ENCODE measurements at places on chromosomes 4 and X.

DNA sequence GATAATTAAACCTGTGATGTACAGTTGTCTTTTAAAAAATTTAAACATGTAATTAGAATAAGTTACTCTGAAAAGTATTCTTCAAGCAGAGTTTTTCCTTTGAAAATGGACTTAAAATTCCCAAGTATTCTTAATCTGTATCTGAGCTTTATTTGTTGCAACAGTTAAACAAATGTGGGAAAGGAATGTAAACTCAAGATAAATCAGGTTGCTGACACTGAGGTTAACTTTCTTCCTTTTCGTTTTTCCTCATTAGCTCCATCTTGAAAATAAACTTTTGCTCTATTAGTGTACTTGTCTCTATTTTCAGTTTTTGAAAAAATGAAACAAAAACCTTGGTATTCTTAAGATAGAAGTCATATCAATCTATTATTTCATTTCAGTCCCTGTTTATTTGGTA, 144.5 kb upstream of the BMPR1B start:
- DNase-seq = no peak

- no peak for DNase-seq
Observed at GRCh38 chr4:26999689-27000088, 139.0 kb downstream of the STIM2 start.

DNA sequence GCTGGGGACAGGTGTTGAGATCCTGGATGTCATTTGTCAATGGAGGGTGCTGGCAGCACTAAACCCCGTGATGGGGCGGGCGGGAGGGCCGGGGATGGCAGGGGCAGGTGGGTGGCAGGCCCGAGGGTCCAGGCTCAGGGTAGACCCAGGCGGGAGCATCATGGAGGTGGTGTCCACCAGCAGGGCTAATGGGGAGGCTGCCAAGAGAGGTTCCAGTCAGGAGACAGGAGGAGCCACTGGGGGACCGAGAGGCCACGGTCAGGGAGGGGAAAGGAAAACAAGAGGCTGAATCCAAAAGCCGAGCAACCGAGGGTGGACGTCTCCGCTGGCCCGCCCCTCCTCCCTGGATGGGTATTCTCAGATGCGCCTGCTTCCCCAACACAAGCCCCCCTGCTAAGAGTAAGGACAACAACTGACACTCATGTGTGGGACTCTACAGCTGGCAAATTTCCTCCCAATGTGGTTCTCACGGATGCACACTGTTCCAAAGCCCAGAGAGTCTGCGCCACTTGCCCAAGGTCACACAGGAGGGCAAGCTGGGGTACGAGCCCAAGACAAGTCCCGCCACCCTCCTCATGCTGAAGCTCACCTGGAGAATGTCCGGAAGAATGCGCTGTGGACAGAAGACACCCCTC, 132.0 kb downstream of the CPZ start:
- no peak for DNase-seq

- DNase-seq = no peak
Observed at GRCh38 chrX:56813318-56813837, 84.3 kb downstream of the NBDY start.

- no peak for DNase-seq
Observed at GRCh38 chr4:67522230-67522629, 23.1 kb downstream of the CENPC start.

- DNase-seq = no peak
Observed at GRCh38 chrX:93673869-93674271, at the start of gene FAM133A. Gene FAM133A, plus strand, starts transcription at chrX:93674206. Its CDS starts 35,214 bp downstream, at chrX:93709420.

DNA sequence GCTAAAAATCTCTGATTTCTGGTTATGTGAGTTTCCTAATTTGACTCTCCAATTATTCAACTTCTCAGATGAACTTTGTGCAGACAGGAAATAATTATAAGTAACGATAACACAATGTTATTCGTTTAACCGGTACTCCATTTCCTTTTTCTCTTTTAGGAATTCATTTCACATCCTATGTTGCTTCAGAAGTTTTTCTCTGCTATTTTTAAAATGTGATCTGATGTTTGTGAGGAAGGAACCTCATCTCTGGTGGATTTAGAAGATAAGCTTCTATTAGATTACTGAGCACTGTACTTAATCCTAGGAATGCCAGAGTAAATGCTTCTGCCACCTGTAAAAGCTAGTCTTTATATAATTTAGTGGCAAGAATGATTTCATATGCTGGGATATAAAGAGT, 116.0 kb upstream of the ETNPPL start:
- no peak for DNase-seq

- no peak for DNase-seq
Observed at GRCh38 chr4:159979351-159979750, 876.5 kb downstream of the RAPGEF2 start.

DNA sequence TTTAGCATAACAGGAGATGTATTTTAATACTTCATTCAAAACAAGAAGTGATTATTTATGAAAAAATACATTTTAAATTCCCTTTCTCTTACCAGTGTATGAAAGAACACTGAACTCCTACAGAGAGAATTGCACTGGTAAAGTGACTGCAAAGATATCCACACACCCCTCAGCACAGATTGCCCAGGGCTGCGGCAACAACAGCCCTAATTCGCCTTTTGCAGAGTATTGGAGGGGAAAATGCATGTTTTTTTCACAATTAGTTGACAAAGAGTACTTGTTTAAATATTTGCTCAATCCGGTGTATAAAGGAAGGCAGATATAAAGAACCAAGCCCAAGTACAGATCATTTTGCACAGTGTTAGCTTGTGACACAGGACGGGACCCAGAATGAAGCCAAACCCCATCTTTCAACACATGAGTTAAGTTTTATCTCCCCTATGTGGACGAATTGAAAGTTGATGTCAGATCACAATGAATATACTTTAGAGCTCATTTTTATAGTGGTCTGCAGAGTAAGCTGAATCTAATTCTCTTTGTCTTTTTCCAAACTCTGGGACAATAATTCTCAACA, 551.4 kb upstream of the IGFBP7 start:
- DNase-seq = no peak

DNA sequence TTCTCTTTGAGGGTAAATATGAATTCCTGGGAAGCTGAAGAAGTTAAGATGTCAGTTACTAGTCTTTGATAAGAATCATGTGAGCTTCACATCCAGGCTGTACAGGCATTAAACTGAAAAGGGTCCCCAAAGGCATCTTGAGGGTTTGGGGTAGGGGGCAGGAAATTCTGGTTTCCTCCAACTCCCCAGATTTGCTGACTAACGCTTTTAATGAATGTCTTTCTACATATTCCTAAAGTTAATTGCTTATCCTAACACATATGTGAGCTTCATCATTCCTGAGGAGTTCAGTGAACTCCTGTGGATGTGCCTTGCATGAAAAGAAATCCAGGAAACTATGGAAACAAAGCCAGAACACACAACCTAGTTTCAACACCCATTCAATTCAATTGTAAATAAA, 73.8 kb upstream of the GAB1 start:
- no peak for DNase-seq

- no peak for DNase-seq
Observed at GRCh38 chr4:8290701-8290970, 21.1 kb downstream of the HTRA3 start.

- DNase-seq = no peak
Observed at GRCh38 chr4:84750260-84750959, 167.5 kb downstream of the CDS1 start.

DNA sequence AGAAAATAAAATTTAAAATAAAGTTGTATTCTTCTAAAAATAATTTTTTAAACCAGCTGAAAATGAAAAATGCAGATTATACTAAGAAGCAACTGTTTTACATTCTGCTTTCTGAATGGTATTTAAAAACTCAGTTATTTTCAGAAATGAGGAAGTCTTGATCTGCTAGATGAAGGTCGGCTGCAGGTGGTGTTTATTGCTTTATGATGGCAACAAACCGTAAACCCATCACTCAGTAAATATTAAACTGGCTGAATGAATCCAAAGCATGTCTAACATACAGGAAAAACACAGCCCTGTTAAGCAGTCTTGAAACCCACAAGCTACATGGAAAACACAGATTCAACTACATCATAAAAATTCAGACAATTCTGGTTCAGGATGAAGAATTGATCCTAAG, 29.3 kb downstream of the DYNLT3 start:
- DNase-seq = no peak

GRCh38 chr4:123616951-123617461, 220.4 kb downstream of the SPRY1 start:
- DNase-seq = no peak

GRCh38 chr4:123984886-123985285, 588.3 kb downstream of the SPRY1 start:
- no peak for DNase-seq

DNA sequence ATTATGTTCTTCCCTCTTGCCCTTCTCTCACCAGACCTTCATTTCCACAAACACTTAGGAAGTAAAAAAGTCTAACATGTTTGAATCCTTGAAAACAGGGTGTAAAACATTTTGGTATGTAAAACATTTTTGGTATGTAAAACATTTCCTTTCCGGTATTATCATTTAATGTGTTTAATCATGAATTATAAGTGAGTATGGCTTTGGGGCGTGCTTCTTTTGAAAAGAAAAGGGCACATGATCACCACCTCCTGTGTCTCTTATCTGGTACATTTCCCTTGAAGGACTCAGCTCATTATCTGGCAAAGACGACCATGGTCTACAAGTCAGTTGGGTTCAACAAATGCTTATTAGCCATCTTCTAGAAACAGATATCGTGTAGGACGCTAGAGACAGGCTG, 283.6 kb downstream of the FRMPD4 start:
- no peak for DNase-seq

DNA sequence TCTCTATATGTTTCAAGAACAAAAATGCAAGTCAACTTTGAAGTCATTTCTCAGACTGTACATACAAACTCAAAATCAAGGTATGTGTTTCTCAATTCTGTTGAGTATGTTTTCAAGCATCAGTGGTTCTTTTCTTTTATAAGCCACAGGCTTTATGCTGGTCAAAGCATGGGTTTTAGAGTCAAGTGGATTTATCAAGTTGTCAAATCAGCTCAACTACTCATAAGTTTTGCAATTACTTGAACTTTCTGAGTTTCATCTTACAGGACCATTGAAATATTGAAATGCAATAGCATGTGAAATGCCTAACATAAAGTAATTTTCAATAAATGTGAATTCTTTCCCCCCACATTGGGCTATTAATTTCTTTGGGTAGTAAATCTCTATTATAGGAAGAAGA, 239.9 kb upstream of the DKK2 start:
- no peak for DNase-seq

- DNase-seq = no peak
Observed at GRCh38 chr4:20252656-20253282, 1.1 kb downstream of the SLIT2 start.

DNA sequence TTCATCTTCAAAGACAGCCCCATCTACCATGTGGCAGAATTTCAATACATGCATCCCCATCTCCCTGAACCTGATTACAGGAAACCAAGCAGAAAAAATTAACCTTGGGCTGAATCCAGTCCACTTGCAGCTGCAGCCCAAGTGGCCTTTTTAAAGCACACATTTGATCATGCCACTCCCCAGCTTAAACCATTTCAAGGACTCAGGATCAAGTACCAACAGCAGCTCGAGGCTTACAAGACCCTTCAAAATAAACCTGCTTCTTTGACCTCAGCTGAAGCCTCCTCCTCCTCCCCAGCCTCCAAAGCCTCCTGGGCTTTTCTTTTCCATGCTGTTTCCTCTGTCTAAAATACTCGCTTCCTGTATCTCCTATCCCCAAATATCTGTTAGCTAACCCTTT, 50.7 kb upstream of the KIT start:
- no peak for DNase-seq

DNA sequence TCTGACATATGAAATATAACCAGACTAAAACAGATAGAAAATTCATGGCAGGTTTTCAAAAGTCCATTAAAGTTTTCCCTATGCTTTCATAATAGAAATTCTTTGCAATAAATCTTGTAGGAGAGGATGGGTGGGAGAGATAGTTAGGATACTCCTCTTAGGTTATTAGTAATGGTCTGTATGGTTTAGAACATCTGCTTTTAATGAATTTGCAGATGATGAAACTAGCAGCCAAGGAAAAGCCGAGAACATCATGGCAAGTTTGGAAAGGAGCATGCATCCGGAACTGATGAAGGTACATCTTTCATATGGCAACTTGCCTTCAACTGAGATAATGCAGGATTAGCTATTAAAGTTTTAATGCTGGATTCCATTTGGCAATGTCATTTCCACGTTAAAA, 70.7 kb downstream of the DOCK11 start:
- DNase-seq = no peak

- no peak for DNase-seq
Observed at GRCh38 chr4:48640699-48641098, 139.4 kb downstream of the FRYL start.

DNA sequence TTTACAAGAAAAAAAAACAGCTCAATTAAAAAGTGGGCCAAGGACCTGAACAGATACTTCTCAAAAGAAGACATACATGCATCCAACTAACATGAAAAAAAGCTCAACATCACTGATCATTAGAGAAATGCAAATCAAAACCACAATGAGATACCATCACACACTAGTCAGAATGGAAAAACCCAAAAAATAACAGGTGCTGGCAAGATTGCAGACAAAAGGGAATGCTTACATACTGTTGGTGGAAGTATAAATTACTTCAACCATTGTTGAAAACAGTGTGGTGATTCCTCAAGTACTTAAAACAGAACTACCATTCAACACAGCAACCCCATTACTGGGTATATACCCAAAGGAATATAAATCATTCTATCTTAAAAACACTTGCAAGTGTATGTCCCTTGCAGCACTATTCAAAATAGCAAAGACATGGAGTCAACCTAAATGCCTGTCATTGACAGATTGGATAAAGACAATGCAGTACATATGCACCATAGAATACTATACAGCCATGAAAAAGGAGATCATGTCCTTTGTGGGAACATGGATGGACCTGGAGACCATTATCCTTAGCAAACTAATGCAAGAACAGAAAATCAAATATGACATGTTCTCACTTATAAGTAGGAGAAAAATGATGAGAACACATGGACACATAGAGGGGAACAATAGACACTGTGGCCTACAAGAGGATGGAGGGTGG, 97.6 kb downstream of the RAB28 start:
- DNase-seq = no peak

DNA sequence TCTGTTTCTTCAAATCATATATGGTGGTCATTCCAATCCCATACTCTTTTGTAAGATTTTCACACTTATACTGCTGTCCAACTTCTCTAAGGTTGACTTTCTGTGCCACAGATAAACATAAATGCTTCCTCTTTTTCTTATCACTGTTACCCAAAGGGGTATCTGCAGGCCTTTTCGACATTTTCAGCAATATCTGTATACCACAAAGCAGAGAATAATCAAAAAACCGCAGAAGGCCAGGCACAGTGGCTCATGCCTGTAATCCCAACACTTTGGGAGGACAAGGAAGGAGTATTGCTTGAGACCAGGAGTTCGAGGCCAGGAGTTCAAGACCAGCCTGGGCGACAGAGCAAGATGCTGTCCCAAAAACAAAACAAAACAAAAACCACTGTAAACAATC, 3.1 kb upstream of the RFC1 start:
- no peak for DNase-seq

GRCh38 chrX:149007423-149007822, 497.7 kb downstream of the IDS start:
- no peak for DNase-seq

- DNase-seq = no peak
Observed at GRCh38 chr4:2363056-2363721, 55.3 kb downstream of the ZFYVE28 start.

- DNase-seq = no peak
Observed at GRCh38 chr4:15552557-15553362, 83.1 kb downstream of the CC2D2A start.
